Immature natural killer cell (primary cell): ENCODE measurements at places on chromosomes 6 and 20. TPM values are rescaled to one million over a fixed set of nuclear protein-coding genes. Genes with fewer than 3 reads are reported as not detected.

The CALHM4 gene
- polyA plus RNA-seq: not detected

The DEFB124 gene
- not detected for polyA plus RNA-seq

The ADRM1 gene
- polyA plus RNA-seq: 132 TPM

The CLPSL1 gene
- polyA plus RNA-seq: not detected

The CLIC5 gene
- 0.44 TPM for polyA plus RNA-seq

The SGK2 gene
- not detected for polyA plus RNA-seq

The TOX2 gene
- 2.9 TPM for polyA plus RNA-seq

The VWA7 gene
- 0.93 TPM for polyA plus RNA-seq

The C6orf89 gene
- polyA plus RNA-seq: 43.8 TPM

GRCh38 chr6:90719321-90720195 is 132.7 kb upstream of the MAP3K7 start:
- DNase-seq: no peak

DNA sequence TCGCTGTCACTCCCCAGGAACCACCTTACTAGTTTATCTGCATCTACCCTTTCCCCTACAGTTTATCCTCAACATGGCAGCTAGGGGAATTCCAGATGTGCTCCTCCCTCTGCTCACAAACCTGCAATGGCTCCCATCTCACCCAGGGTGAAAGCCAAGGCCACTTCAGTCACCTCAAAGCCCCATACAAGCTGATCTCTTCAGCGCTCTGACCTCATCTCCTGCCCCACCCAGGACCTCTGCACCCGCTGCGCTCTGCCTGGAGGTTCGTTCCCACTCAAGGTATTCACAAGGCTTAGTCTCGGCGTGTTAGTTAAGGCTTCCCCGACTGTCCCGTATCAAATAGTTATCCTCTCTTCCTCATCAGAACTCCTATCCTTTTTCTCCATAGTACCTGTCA is 28.6 kb upstream of the SPDEF start:
- no peak for DNase-seq

GRCh38 chr6:33391922-33392594 is 435 bp downstream of the KIFC1 start:
- DNase-seq: peak; percentile 29

- no peak for DNase-seq
Measured at GRCh38 chr6:91590191-91590590, 1003.3 kb upstream of the MAP3K7 start.

GRCh38 chr6:98894810-98895209 is 52.9 kb downstream of the FBXL4 start:
- DNase-seq: no peak

DNA sequence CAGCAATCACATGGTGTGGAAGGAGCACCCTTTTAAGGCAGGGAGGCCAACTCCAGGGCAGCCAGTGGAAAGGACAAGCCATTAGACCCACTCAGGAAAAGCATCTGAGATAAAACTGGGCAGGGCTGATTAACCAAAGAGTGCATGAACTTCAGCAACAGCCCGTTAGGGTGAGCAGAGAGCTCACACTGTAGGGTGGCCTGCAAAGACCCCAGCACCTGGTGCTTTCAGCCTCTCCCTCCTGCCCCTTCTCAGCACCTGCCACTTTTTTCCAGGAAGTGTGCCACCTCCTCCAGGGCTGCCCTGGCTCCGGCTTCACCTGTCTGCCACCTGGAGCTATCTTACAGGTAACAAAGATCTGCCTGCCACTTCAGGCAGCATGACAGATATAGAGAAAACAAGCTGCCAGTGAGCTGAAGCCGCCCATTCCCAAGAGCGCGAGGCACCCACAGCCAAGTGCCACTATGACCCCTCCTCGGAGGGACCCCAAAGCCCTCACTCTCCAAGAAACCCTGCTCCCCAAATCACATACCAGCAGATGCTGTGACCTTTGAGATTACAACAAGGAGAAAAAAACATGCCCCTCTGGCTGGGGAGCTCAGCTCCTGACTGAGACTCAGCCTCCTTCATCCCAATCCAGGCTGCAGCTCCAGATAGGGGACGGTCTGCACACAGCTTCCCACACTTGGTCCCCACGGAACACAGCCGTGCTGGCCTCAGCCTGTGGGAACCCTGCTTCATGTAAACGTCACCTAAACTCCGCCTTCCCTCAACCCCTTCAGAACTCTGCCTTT is 71.2 kb downstream of the ABHD12 start:
- no peak for DNase-seq

- DNase-seq: no peak
Measured at GRCh38 chr6:24943774-24944173, 8.0 kb upstream of the RIPOR2 start.

- DNase-seq: peak; percentile 60
Measured at GRCh38 chr20:57391439-57392301, 474 bp downstream of the RBM38 start.

DNA sequence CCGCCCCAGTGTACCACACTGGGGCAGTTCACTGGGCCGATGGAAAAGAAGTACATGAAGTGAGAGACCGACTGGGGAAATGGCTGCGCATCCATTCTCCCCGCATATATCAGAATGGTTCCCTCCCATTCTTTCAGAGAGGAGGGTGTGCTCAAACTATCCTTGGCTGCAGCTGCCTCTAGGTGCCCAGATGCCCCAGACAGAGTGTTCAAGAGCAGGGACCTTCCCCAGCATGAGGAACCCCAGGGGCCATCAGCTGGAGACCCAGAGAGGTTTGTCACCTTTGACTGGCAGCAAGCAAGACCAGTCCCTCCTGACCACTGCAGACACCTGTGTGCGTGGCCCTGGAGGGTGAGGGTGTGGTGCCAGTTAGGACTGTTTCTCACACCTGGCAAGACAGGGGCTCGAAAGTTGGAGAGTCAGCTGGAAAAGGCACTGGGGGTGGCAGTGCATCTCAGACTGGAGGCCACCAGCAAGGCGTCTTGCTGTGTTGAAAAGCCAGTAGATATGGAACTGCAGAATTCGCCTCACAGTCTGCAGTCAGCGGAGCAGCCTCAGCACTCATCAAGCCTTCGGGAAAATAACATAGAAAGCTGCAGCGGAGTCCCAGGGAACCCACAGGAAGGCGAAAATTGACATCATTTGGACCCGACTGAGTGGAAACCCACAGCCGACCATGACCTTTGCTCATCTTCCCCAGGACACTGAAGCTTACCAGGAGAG is 76.7 kb downstream of the GPR6 start:
- no peak for DNase-seq

DNA sequence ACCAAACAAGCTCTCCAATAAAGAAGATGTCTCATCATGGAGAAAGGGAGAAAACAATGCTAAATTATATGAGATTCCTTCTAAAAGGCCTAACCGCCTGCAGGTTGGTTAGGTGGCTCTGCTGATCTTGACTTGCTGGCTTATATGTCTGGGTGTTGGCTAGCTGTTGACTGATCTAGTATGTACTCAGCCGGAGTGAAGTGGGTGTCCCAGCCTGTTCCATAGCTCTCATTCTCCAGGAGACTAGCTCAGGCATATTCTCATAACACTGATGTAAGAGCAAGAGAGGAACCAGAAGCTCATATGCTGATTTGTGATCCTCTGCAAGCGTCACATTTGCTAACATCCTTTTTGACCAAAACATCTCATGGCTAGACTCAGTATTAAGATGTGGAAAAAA is 473.0 kb downstream of the BMP2 start:
- DNase-seq: no peak

GRCh38 chr20:20685635-20686034 is 26.8 kb downstream of the RALGAPA2 start:
- no peak for DNase-seq

- DNase-seq: no peak
Measured at GRCh38 chr6:150510576-150510975, 89.1 kb upstream of the PLEKHG1 start.

DNA sequence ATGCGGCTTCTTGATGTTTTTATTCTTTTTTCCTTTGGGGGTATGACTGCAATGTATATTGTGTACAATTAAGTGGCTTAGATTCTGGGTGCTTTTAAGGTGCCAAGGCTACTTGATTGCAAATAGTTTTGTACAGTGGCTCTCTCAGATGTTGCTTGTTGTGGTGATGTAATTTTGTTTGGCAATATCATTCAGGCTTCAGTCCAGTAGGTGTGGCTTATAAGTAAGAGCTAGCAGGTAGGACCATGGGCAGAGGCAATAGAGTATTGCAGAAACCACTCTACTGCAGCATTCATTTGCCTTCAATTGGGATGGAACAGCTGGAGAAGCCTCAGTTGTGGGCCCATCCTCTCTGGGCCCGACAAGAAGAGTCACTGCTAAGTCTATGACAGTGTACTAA is 407.9 kb upstream of the MAN1A1 start:
- no peak for DNase-seq

GRCh38 chr20:2507875-2508630 is 662 bp downstream of the ZNF343 start:
- DNase-seq: no peak

- DNase-seq: peak; percentile 3
Measured at GRCh38 chr20:57748601-57749130, 38.9 kb upstream of the PMEPA1 start.

- DNase-seq: no peak
Measured at GRCh38 chr6:108157234-108157980, 8.4 kb upstream of the NR2E1 start.

DNA sequence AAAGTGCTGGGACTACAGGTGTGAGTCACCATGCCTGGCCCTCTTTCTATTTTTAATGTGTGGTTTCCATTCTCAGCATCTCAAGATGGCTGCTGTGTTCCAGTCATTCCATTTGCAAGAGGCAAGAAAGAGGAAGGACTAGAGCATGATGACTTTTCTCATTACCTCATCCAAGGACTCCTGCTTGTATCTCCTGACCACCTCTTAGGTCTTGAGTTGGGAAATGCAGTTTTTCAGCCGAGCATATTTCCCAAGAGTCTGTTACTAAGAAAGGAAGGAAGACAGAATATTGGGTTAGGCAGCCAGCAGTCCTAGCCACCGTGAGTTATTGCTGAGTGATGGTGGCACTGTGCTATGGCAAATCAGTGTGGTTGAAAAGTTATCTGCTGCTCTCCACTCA is 108.4 kb upstream of the INSM1 start:
- no peak for DNase-seq

GRCh38 chr6:24432611-24433010 is 29.9 kb downstream of the MRS2 start:
- DNase-seq: no peak

DNA sequence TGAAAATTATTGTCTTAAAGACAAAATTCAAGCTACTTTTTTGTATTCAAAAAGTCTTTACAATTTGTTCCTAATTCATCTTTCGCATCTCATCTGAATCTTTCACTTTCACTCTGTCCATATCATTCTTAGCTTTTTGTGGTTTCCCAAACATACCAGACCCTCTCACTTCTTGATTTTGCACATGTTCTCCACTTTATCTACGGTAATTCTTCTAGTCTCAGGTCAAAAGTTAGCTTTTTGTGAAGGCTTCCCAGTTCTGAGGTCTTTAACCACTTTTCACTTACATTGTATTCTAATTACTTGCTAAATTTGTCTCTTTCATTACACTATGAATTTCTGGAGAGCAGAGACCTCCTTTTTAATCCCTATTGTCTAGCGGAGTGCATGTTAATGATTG is 34.6 kb upstream of the EPHA7 start:
- DNase-seq: no peak

- DNase-seq: no peak
Measured at GRCh38 chr6:37583261-37583660, 83.6 kb upstream of the CCDC167 start.

DNA sequence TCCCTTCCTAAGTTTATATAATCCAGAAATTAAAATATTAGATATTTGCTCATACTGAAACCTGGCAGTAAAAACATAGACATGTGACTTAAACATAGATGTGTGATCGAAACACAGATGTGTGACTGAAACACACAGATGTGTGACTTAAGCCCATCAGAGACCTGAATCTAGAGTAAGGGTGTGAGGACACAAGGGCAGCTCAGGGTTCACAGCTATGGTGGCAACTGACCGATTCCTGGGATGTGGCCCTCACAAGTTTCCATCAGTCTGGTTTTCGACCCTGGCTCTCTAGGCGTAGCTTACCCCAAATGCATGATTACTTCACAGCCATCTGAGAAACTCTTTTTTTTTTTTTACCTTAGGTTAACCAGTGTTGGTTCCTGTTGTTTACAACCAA is 137.0 kb downstream of the NRN1 start:
- peak; percentile 63 for DNase-seq

DNA sequence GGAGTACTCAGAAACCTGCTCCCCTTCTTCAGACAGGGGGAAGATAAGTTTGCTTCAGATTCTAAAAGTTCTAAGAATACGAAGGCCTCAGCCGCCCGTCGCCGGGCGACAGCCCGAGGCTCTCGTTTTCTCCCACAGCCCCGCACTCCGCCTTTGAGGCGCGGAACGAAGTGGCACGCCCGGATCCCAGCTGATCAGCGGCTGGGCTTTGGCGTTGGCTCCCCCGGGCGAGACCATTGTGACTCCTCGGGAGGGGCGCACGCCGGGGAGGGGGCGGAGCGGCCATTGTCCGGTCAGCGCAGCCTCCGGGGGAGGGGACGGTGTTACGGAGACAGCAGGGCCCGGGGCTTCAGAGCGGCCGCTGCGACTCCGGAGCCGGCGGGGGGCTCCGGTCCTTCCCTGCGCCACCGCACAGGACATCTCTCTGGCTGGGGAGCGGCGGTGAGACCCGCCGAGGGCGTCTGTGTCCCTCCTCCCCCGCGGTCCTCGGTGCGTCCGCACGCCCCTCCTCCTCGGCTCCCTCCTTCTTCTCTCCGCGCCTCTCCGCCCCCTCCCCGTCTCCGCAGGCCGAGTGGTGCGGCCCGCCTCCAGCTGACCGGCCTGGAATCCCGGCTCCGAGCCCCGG is at the start of gene ZFAND3:
Gene ZFAND3 (plus strand): TSS at position 551 of the 625 bp plus-strand sequence. CDS start 219 bp downstream, outside the sequence.
- DNase-seq: peak; percentile 98

- no peak for DNase-seq
Measured at GRCh38 chr20:2690213-2690612, 2.4 kb upstream of the EBF4 start.

DNA sequence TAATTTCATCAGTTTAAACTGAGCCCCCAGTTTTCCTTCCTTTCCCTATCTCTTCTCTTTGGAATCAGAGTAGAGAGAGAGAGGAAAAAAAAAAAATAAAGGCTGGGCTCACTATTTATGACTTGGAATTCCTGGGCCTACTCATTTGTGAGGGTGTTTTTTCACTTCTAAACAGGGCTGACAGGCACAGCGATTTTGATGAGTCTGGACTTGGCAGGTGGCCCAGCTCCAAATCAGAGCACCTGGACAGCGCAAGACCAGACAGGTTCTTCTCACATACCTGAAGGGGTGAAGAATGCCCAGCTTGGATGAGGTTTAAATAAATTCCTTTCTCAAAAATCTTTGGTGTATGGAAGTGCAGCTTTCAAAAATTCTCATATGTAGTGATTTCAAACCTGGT is 122.2 kb downstream of the KIF13A start:
- DNase-seq: no peak

GRCh38 chr20:61723529-61724257 is 342.0 kb downstream of the TAF4 start:
- DNase-seq: no peak

GRCh38 chr6:27145731-27146455 is 101.6 kb upstream of the PRSS16 start:
- DNase-seq: peak; percentile 80

GRCh38 chr20:57705127-57705899 is 4.5 kb downstream of the PMEPA1 start:
- DNase-seq: no peak

- no peak for DNase-seq
Measured at GRCh38 chr20:62603907-62604785, 38.2 kb upstream of the SLCO4A1 start.
